ENCODE measurements at places on chromosomes 7 and 10. TPM values are rescaled to one million over a fixed set of nuclear protein-coding genes. Genes with fewer than 3 reads are reported as not detected.

GRCh38 chr7:94778711-94779459, 123.0 kb upstream of the SGCE start:
- H3K36me3 ChIP-seq: no peaks in the 10 kb centered on the region
- H3K27me3 ChIP-seq: no peaks in the 10 kb centered on the region
- no peak overlapping the region for H3K4me3 ChIP-seq
- H3K4me1 ChIP-seq: no peaks in the 10 kb centered on the region
- no peak overlapping the region for H3K27ac ChIP-seq

DNA sequence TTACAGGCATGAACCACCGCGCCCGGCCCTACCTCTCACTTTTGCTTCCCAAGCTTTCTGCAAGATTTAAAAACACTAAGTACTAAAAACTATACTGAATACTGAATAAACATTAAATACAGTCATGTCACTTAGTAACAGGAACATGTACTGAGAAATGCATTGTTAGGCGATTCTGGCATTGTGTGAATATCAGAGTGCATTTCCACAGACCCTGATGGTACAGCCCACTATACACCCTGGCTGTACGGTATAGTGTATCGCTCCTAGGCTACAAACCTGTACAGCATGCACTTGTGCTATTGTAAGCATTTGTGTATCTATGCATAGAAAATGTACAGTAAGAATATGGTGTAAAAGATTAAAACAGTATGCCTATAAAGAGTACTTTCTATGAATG, 29.1 kb downstream of the PDIA4 start:
- H3K4me3 ChIP-seq: no peak overlapping the region
- no peaks in the 10 kb centered on the region for H3K4me1 ChIP-seq
- H3K27ac ChIP-seq: no peak overlapping the region
- DNase-seq: no peak

DNA sequence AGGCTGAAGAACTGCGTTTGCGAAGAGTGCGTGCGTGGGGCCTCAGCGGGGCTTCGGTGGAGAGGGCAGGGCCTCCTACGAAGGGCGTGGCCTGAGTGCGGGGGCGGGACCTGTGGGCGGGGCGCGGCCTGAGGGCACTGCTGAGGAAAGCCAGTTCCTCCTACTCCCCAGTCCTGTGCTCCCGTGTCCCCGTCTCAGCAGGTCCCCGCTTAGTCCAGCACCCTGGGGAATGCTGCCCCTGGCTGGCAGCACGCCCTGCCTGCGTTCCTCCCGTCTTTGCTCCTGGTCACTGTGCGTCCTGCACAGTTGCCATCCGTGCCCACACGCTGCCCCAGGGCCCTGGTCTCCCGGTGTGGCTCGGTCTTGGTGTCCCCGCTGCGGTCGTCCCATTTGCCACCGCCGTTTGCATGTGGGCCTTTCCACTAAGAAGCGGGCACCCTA, 177.1 kb downstream of the ZNF248 start:
- no peak overlapping the region for H3K4me3 ChIP-seq
- no peaks in the 10 kb centered on the region for H3K4me1 ChIP-seq
- H3K27ac ChIP-seq: no peak overlapping the region
- DNase-seq: no peak
- H3K36me3 ChIP-seq: no peaks in the 10 kb centered on the region
- H3K27me3 ChIP-seq: no peaks in the 10 kb centered on the region

GRCh38 chr7:158241919-158242318, 345.7 kb downstream of the PTPRN2 start:
- H3K36me3 ChIP-seq: no peaks in the 10 kb centered on the region
- H3K4me1 ChIP-seq: no peaks in the 10 kb centered on the region
- no peak overlapping the region for H3K4me3 ChIP-seq
- no peak for DNase-seq
- H3K27me3 ChIP-seq: no peaks in the 10 kb centered on the region
- no peak overlapping the region for H3K27ac ChIP-seq

DNA sequence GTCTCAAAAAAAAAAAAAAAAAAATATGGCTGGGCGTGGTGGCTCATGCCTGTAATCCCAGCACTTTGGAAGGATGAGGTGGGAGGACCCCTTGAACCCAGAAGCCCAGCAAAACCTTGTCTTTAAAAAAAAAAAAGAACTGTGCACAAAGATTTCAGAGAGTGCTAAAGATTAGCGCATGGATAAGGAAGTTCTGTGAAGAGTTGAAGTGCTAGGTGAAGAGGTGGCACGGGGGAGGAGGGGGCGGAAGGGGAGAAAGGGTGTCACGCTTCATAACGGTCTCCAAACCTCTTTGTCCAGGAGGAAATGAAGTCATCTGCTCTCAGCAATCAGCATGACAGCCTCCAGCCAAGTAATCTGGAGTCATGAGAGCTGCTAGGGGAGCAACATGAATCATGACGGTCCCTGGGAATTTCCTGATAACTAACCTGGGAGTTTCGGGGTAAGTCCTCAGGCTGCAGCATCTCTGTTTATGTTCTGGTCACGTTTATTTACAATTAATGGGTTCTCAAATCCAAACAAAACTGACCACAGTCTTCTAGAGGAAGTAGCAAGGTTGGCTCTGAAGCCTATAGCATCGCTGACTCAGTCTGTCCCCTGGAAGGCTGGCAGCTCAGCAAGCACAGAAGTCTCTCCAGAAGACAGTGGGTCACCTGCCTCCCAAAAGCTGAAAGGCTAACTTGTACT, 1.9 kb upstream of the PLAU start:
- DNase-seq: no peak
- H3K36me3 ChIP-seq: no peaks in the 10 kb centered on the region
- no peak overlapping the region for H3K4me3 ChIP-seq
- peak overlapping the region; percentile 54 for H3K27ac ChIP-seq
- no peaks in the 10 kb centered on the region for H3K27me3 ChIP-seq

DNA sequence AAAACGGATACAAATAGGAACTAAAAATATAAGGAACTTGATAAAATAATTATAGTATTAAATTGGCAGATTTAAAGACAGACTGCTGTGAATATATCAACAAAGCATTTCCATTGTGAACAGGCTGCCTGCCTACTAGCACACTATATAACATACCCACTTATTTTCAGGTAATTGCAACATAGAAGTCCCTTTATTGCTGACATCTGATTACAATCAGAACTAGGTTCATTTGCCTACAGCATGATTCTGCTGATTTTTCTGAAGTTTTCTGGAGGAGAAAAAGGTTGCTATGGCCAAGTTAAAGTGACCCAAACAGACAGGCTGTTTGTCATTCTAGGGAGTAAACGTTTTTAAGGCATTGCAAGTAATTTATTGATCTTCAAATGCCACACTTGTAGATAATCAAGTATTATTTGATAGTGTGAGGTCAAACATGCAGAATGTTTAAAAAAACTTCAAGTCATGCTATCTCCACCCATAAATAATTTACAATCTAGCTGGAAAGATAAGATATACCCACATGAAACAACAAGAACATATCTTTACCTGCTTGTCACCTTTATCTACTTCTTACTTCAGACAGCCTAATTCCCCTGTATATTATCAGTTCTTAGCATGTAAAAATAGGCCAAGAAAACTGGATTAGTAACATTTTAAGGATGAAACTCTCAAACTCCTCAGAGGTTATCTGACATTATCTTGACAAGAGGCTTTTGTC, 40.5 kb downstream of the MTPN start:
- H3K4me3 ChIP-seq: no peak overlapping the region
- no peaks in the 10 kb centered on the region for H3K36me3 ChIP-seq

GRCh38 chr10:13302821-13303555, 3.1 kb upstream of the PHYH start:
- peak overlapping the region; percentile 50 for H3K4me3 ChIP-seq
- no peak for DNase-seq
- no peaks in the 10 kb centered on the region for H3K4me1 ChIP-seq
- no peaks in the 10 kb centered on the region for H3K27me3 ChIP-seq
- no peaks in the 10 kb centered on the region for H3K36me3 ChIP-seq

- H3K27me3 ChIP-seq: no peaks in the 10 kb centered on the region
- H3K27ac ChIP-seq: no peak overlapping the region
- no peaks in the 10 kb centered on the region for H3K4me1 ChIP-seq
- no peaks in the 10 kb centered on the region for H3K36me3 ChIP-seq
- H3K4me3 ChIP-seq: no peak overlapping the region
Measured at GRCh38 chr7:155975490-155975889, 163.2 kb upstream of the SHH start.

DNA sequence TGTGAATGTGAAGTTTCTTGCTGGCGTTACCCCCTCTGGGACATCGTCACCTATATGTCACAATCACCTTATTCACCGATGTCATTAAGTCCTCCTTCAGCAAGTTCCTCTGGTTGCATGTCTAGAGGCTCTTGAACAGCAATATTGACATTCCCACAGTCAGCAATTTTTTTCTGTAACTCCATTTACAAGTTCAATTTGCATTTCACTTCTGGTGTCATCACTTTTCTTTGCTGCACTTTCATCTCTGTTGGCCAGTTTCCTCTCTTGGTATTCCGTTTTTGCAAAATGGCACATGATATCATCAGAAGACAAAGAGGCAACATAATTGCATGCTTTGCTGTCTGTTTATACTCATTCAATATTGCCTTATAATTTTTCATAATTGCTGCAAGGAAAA, 69.8 kb downstream of the SRI start:
- no peaks in the 10 kb centered on the region for H3K36me3 ChIP-seq
- H3K27me3 ChIP-seq: no peaks in the 10 kb centered on the region
- DNase-seq: no peak
- H3K4me1 ChIP-seq: no peaks in the 10 kb centered on the region
- no peak overlapping the region for H3K27ac ChIP-seq

DNA sequence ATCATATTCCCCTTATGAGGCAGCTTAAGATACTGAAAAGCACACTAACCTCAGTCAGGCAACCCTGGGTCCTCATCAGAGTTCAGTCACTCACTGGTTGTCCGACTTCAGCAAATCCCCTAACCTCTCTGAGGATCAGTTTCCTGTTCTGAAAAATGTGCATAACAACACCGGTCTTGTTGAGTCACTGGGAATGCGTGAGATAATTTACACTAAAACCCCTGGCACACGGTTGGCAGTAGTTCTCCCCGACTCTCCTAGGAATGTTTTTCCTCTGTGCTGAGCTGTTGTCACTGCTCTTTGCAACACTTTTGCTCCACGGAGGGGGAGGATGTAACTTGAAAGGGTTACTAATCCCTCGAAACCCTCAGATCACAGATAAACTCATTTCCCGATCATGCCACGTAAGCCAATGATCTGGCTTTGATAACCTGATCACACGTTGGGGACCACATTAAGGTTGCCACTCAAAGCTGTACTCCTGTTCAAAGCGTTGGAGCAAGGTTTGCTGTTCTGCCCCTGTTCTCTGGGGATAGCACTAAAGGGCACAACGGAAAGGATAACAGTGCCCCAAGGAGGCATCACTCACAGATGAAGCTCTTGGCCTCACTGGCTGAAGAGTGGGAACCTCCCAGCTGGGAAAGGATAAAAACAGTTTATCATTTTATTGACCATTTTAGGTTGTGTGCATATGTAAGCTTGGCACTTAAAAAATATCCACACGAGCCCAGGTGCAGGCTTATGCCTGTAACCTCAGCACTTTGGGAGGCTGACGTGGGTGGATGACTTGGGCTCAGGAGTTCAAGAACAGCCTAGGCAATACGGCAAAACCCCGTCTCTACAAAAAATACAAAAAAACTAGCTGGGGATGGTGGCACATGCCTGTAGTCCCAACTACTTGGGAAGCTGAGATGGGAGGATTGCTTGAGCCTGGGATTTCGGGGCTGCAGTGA, 5.0 kb upstream of the RBM17 start:
- no peaks in the 10 kb centered on the region for H3K36me3 ChIP-seq
- H3K27ac ChIP-seq: no peak overlapping the region
- no peaks in the 10 kb centered on the region for H3K4me1 ChIP-seq
- no peak overlapping the region for H3K4me3 ChIP-seq
- DNase-seq: no peak
- H3K27me3 ChIP-seq: peaks cover 5% of the 10 kb centered on the region

GRCh38 chr10:21292763-21293517, 232.5 kb downstream of the SKIDA1 start:
- no peak overlapping the region for H3K4me3 ChIP-seq
- H3K36me3 ChIP-seq: no peaks in the 10 kb centered on the region
- DNase-seq: peak; percentile 86
- H3K4me1 ChIP-seq: peaks cover 5% of the 10 kb centered on the region
- H3K27ac ChIP-seq: peak overlapping the region; percentile 62

DNA sequence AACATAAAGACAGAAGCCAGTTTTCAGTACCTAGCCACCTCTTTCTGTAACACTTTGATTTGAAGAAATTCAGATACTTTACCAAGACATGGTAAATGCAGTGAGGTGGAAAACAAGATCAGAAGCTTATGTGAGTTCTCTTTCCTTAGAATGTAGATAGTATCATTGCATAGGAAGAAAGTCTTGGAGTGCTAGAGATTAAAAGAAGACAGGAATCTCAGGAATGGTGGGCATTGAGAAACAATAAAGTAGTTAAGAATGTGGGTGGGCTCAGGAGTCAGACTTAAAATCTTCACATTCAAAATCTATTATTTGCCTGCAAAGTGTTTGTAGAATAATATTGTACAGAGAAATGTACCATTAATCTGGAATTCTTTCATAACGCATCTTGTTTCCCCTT, 58.9 kb downstream of the POLL start:
- no peak overlapping the region for H3K4me3 ChIP-seq
- DNase-seq: no peak
- no peak overlapping the region for H3K27ac ChIP-seq
- no peaks in the 10 kb centered on the region for H3K36me3 ChIP-seq
- H3K27me3 ChIP-seq: no peaks in the 10 kb centered on the region
- no peaks in the 10 kb centered on the region for H3K4me1 ChIP-seq

DNA sequence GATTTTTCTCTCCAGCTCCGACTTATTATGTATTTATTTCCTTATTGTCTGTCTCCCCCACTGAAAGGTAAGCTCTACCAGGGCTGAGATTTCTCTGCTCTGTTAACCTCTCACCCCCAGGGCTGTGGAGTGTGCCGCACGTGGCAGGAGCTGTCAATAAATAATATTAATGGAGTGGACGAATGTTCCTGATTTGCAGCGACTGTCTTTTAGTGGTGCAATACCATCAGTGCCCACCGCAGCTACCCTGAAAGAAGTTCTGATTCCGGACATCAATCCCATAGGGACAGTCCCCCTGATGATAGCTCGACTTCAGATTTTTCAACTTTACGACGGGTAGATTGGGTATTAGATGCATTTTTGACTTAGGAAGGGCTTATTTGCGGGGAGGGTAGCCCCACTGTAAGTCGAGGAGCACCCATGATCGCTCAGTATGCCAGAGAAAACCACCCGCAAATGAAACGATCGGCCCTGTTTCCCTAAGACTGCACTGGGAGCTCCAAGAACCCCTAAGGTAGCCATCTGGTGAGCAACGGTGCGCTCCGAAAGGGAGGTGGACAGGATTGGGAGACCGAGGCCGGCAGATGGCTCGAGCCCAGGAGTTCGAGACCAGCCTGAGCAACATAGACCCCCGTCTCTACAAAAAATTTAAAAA, 986 bp upstream of the PPP2R2D start:
- H3K36me3 ChIP-seq: no peaks in the 10 kb centered on the region
- DNase-seq: no peak
- peak overlapping the region; percentile 98 for H3K4me3 ChIP-seq
- H3K4me1 ChIP-seq: no peaks in the 10 kb centered on the region
- peak overlapping the region; percentile 96 for H3K27ac ChIP-seq

GRCh38 chr7:150383710-150384397, 4.7 kb downstream of the ZNF775 start:
- peak overlapping the region; percentile 72 for H3K27ac ChIP-seq
- H3K4me1 ChIP-seq: peaks cover 11% of the 10 kb centered on the region
- DNase-seq: peak; percentile 91
- H3K4me3 ChIP-seq: peak overlapping the region; percentile 20

GRCh38 chr10:91596825-91597196, 36.1 kb downstream of the PPP1R3C start:
- no peak overlapping the region for H3K4me3 ChIP-seq
- H3K27me3 ChIP-seq: no peaks in the 10 kb centered on the region
- H3K4me1 ChIP-seq: peaks cover 5% of the 10 kb centered on the region
- DNase-seq: no peak
- H3K27ac ChIP-seq: peak overlapping the region; percentile 21

Gene ZNHIT1
- total RNA-seq: 80.2 TPM

Gene EIF3B
- 111 TPM for total RNA-seq

Gene ASB15
- 0.15 TPM for total RNA-seq

Gene MMD2
- not detected for total RNA-seq

Gene FAM25G
- not detected for total RNA-seq

All from breast epithelium (tissue), 4 donors.